ENCODE measurements at places on chromosomes 3 and 15. TPM values are rescaled to one million over a fixed set of nuclear protein-coding genes. Genes with fewer than 3 reads are reported as not detected.

CYP1A1 gene
- total RNA-seq = not detected

PATL2 gene
- 2.2 TPM for total RNA-seq

ADGRG7 gene
- total RNA-seq = 0.51 TPM

ZNF385D gene
- total RNA-seq = 118 TPM

EOMES gene
- 0.36 TPM for total RNA-seq

AP3B2 gene
- 0.16 TPM for total RNA-seq

SPTBN5 gene
- total RNA-seq = 1.9 TPM

CELSR3 gene
- total RNA-seq = 0.91 TPM

PHC3 gene
- 131 TPM for total RNA-seq

P2RY14 gene
- total RNA-seq = 2.8 TPM

TUSC7 gene
- total RNA-seq = not detected

CCR9 gene
- not detected for total RNA-seq

TGM5 gene
- not detected for total RNA-seq

ARMC8 gene
- 59.7 TPM for total RNA-seq

GPX1 gene
- 174 TPM for total RNA-seq

CLSTN2 gene
- total RNA-seq = 20.6 TPM

NTRK3 gene
- 79.2 TPM for total RNA-seq

GOLGA6L7 gene
- total RNA-seq = not detected

DLL4 gene
- total RNA-seq = 28.4 TPM

PLAAT1 gene
- total RNA-seq = not detected

GPR149 gene
- total RNA-seq = not detected

HRG gene
- not detected for total RNA-seq

MNS1 gene
- 2.1 TPM for total RNA-seq

ADAMTS9 gene
- total RNA-seq = 212 TPM

RETNLB gene
- total RNA-seq = not detected

GOLGA6D gene
- not detected for total RNA-seq

SERINC4 gene
- total RNA-seq = not detected

SLCO2A1 gene
- total RNA-seq = 101 TPM

CYP1A2 gene
- total RNA-seq = not detected

CHST13 gene
- 0.55 TPM for total RNA-seq

PRSS50 gene
- not detected for total RNA-seq

SH2D7 gene
- not detected for total RNA-seq

EFCC1 gene
- total RNA-seq = 3.1 TPM
